ENCODE measurements at places on chromosomes 2 and 18.

DNA sequence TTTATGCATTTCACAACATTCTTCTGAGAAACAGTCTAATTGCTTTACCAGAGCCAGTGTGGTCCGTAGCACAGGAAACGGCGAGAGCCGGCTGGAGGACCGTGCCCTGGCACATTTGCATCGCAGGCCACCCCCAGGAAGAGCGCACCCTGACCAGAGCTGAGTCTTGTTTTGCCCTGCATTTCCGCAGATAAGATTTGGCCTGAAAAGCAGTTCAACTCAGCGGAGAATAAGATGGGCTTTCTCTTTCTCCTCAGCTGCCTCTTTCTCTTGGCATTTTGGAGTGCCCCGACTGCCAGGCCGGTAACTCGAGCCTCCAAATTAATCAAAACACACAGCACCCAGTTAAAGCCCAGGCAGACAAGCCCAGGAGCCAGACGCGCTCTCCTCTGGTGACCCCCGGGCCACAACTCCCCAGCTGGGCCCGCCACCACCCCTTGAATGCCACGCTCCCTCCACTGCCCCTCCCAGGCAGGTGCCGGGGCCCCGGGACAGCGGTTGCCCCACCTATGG, 464 bp downstream of the COL4A4 start:
- DNase-seq: no peak

DNA sequence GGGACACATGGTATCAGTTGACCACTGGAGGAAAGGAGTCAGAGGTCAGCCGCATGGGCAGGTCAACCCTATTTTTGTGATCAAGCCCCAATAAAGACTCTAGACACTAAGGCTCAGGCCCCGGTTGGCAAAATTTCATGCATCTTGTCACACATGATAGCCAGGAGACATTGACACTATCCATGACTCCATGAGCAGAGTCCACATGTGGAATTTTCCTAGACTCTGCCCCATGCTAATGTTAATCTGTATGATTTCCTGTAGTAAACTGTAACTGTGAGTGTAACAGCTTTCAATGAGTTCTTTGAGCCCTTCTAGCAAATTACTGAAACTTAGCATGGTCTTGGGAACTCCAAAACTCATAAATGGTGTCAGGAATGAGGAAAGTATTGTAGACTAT, 192.3 kb downstream of the PDE11A start:
- DNase-seq: no peak

- DNase-seq: no peak
These were observed 30.6 kb upstream of the CD8A start for GRCh38 chr2:86821306-86821705.

DNA sequence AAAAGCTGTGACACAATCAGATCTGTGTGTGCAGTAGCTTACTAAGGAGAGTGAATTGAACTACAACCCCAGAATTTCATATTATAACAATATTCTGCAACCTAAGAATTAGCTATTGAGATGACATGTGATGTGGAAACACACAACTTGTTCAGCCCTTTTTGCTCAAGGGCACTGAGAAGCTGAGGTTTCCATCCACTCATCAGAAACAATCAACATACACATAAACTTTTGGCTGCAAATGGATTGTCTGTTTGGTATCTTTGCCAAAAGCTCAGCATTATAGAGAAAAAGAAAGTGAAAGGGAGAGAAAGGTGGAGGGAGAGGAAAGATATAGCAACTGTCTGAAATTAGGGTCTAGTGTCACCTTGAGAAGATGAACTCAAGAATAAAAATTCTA, 117.2 kb upstream of the KLF7 start:
- DNase-seq: no peak

DNA sequence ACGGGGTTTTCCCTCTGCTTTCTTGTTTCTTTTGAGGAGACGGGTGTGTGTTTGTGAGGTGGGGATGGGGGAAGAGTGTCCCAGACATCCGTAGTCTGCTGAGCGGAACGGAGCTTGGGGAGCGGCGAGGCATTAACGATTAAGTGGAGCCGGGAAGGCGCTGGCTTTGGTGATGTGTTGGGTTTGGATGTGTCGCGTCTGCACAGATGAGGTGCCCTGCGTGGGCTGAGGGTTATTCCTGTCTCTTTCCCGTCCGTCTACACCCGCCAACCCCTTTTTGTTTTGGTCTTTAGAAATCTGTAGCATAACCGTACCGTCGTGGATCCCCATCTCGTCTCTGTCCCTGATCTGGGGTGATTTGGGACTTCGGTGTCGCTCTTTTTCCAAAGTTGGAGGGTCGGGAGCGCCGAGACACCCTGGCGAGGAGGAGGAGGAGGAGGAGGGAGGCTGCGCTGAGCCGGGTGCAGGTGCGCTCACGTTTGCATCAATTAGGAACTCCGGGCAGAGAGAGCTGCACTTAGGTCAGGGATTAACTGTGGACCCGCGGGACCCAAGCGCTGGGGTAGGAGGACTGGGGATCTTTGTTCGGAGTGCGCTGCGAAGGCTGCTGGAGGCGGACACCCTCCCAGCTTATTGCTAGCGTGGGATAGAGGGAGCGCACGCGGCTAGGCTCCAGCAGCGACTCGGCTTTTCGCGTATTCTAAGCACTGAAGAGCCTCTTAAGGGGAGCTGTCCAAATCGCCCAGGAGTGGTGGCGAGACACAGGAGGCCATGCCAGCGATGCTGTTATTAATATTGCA, 720.3 kb downstream of the DPP10 start:
- DNase-seq: no peak

GRCh38 chr18:55579501-55580270, 8.3 kb downstream of the TCF4 start:
- no peak for DNase-seq

DNA sequence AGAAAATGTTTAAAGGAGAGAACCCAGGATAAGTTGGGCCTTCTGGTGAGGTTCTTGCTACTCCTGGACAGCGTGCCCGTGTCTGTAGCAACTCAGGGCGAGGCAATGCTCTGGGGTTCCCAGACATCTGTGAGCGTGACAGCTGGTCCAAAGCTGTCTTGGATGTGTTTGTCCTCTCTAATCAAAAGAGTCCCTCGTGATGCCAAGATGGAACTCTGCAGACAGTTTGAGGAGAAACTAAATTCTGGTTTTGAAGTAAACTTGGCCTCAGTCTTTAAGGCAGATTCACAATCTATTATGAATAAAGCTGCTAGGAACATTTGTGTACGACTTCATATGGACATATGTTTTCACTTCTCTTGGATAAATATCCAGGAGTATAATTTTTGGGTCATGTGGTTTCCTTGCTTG, 47.3 kb downstream of the TMEM17 start:
- no peak for DNase-seq

DNA sequence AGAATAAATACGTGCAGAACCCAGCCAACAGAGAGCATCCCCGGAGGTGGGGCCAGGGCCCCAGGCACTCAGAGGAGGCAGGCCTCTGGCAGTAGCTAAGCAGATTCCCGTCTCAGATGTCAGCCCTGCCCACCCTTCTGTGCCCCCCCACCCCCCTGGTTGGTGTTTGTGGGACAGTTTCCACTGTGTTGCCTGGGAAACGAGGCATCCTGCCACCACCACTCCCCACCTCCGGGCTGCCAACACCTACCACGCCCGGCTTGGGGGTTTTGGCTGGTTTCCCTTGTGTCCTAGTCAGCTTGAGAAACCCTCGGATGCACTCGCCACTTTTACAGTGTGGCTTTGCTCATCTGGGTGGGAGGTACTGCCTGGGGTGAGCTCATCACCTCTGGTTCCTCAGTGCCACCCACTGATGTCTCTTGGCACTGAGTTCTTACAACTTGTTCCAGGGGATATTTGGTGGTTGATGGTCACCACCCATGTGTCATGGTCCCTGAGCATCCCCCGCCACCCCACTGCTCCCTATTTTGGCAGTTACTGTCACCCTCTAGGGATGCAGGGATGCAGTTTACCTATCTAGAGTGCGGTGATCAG, 72.4 kb upstream of the YWHAQ start:
- DNase-seq: peak; percentile 93

DNA sequence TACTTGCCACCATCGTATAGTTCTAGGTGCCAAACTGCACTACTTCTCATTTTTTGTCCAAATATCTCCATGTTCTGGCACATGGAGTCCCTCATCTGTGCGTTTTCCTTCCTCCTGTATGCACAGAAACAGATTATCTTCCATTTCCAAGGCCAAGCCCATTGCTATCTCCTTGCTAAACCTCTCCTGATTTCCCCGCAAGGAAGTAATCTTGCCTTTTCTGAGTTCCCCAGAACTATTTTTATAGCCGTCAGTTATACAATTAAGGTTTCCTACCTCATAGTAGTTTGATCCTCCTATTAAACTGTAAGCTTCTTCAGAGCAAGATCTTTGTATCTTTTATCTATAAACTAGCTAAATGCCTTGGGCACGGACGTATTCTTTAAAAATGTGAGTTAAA, 7.2 kb downstream of the DSG2 start:
- no peak for DNase-seq

DNA sequence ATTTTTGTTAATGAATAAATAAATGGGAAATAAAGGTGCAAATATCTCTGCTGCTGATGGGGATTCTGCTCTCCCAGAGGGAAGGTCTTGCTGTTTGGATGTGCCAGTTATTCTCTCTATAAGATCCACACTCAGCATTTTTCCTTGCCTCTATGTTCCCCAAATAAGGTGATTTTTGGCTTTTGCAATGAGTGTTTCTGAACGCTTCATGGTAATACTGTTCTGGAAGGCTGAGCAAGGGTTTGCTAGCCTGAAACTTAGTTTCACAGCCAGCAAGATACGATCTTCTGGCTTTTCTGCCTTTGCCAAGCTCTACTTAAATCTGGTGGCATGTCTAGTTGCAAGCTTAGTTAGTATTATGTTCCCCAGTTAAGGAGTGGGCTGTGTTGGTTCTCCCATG, 114.6 kb downstream of the LPIN1 start:
- DNase-seq: no peak

DNA sequence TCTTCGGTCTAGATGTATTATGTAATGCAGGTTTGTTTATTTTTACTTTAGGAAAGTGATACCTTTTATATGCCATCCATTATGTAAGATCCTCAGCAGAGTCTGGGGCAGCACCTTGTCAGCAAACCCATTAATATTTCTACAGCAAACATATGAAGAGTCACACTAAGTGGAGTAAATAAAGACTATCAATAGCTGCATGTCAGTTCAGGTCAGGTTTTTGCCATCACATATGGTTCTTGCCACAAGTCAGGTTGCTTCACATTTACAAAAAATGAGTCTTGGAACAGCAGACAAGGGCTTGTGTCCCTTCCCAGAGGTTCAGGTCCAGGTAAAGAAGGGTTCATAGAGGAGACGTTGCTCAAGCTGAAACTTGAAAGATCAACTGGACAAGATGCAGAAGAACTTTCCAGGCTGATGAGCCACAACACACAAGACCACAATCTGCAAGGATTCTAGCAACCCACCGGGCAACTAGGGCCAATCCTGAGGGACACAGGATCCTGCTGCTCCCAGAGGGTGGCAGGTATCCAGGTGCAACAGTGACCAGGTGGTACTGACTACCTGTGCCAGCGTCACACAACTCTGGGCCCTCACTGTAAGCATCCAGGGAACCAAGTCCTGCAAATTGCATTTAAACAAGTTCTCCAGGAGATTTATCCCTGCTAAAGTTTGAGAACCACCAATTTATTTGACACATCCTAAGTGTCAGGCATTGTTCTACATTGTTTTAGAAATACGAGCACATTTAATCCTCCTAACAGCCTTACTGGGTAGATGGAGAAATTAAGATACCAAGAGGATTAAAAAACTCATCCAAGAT, 215.8 kb downstream of the ALPK2 start:
- DNase-seq: no peak

DNA sequence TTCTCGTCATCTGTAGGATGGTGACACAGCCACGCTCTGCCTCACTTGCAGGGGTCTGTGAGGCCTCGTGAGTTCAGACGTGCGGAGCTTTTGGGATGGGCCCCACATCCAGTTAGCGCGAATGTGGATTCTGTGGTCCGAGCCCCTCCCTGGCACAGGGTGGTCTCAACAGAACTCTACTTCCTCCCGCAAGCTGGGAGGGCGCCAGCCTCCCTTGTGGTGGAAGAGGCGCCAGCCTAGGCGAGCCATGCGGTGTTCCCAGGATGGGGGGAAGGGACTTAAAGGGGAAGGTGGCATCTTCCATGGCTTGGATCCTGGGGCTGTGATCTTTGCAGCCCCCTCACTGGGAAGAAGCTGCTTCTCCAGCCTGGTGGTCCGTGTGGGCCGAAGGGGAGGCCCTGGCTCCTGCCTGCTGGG, 1.4 kb downstream of the SNORC start:
- no peak for DNase-seq

DNA sequence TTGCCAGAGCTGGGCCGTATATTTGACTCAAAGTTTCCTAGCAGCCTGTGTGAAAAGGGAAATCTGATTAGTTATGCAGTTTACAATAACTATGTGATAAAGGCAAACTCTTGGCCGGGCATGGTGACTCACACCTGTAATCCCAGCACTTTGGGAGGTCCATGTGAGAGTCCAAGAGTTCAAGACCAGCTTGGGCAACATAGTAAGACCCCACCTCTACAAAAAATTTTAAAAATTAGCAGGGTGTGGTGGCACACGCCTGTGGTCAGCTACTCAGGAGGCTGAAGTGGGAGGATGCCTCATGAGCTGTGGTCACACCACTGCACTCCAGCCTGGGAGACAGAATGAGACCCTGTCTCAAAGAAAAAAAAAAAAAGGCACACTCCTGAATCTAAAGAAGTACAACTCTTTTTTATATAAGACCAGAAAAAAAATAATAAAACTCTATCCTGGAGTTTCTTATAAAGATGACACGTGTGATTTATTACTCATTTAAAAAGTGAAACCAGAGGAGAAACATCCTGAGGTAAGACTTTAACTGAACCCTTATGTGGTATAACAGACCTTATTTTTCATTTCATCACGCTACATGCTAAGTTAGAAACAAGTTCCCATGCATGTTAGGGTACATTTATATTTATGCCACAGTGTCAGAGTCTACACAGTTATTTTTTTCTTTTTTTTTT, 32.6 kb upstream of the KCMF1 start:
- DNase-seq: peak; percentile 51

DNA sequence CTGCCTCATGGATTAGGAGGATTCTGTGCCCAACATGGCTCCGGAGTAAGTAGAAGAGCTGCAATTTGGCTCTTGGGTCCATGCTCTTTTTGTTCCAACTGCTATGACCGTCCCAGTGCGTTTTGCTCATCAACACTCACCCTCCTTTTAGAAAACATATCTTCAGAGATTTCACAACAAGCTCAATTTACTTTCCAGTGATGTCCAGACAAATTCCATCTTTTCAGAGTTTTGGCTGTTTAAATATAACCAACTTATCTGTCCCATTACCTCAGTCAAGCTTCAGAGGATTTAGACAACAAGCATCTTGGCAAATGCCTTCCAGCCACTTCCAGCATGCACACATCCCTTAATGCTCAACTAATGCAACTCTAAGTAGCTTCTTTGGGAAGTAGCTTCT, 6.9 kb upstream of the SLC14A2 start:
- no peak for DNase-seq
